Fibroblast of skin of right biceps (primary cell): ENCODE measurements at places on chromosomes 3 and 15.

DNA sequence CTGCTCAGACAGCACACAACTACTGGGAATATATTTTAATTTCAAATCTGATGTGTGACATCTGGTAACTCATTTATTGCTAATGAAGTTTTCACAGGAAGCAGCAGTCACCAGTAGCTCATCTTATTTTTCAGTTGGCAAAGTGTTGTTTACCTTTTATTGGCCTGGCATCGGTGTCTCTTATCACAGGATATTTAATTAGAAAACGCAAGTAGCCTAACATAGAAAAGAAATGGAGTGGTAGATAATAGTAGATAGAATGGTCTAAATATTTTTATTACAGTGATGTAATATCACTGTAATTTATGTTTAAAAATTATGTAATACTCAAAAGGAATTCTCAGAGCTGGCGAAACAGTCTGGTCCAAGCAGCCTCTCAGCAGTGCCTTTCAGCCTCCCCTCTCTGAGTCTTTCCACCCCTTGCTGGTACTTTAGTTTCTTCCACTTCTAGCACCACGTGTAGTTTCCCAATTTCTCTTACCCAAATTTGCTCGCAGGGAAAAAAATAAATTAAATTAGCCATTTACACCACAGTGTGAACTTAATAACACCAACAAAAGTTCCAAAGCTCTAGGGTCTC, 31.9 kb downstream of the AGTR1 start:
- DNase-seq, result no peak

DNA sequence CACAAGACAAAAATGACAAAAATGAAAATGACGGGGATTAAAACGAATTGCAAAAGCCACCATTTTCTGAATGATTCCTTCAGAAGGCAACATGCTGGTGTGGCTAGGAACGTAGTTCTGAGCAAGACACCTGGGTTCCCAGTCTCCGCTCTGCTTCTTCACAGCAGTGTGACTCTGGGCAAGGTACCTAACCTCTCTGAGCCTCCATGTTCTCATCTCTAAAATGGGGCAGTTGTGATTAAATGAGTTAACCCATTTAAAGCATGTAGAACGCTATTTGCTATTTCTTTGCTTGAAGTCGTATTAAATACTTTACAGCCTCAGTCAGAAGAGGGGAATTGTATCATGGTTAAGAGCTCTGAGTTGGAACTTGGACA, 23.6 kb downstream of the BHLHE40 start:
- DNase-seq, result no peak

DNA sequence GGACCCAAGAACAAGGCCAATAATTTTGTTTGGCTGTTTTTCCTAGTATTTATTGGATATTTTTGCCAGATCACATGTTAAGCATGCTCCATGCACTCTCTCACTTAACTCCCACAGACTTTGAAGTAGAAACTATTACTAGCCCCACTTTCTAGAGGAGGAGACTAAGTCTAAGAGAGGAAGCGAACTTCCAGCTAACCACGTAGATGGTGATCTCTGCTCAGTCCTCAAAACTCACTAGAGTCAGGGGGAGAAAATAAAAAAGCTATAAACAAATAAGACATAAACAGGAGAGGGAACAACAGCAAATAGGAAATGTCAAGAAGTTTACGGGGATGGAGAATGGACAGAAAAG, 481.0 kb upstream of the PROK2 start:
- DNase-seq, result no peak

DNA sequence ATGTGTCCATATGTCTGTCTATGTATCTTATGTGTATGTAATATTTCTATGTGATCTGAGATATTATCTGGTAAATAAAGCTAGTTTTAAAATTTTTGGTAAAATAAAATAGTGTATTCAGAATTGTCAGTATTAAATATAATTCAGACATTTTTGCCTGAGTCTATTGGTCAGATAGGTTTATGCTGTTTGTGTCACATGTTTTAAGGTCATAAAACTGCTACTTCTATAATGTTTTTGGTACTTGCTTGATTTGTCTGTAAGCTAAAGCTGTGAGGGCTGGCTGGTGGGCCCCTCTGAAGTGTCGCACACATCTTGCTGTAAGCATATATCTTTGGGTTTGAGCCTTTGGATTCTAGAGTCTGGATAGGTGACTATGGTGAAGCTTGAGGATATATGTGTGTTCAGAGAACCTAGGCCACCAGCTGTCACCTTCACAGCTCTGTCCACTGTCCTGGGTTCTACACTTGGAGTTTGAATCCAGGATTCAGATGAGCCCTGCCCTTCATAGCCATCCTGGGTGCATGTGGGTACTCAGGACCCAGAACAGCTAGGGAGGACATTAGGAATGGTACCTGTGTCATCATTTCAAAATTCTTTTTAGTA, 71.8 kb upstream of the STRIT1 start:
- DNase-seq, result no peak

GRCh38 chr15:95912280-95912625, 418.2 kb upstream of the NR2F2 start:
- DNase-seq, result no peak

- peak; percentile 48 for DNase-seq
Observed at GRCh38 chr15:60804986-60805949, 326.3 kb upstream of the ICE2 start.

DNA sequence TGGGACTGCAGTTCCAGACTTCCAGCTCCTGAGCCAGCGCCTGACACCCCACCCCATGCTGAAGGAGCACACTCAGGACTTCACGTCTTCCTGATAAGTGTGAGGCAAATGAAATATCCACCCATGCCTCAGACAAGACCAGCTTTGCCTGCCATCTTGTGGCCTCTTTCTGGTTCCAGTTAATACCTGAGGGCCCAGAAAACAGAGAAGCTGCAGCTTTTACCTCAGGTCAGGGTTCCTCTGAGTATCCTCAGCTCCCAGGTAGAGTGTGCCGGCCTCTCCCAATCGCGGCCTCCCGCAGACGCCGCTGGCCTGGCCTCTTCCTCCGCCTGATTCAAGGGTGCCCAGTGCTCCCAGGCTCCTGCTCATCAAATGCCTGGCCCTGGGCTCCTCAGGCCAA, 5.1 kb upstream of the KLHL6 start:
- DNase-seq, result no peak

GRCh38 chr15:29526802-29527201, 257.2 kb upstream of the NSMCE3 start:
- DNase-seq, result no peak

DNA sequence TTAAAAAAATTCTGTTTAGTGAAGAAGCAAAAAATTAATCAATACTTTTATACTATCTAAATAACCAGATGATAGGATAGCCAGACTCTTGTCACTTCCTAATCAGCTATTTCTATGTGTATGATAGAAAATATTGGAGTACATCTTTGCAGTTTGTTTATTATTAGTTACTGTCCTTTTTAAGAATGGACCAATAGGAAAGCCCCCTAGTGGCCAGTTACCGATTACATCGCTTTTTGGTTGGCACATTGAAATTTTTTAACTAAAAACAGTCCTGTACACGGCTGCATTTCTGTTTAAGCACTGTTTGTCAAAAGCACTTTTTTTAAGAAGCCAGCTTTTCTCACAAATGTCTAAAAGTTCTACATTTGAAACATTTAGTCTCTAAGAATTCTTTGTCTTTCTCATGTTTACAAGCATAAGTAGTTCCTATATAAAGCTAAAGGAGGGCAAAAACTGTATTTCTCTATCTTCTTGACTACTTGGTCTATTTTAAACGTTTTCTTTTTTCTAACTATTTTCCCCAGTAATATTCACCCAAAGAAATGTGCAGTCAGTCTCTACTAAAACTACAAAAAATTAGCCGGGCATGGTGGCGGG, 253.2 kb upstream of the LRTM1 start:
- peak; percentile 60 for DNase-seq

DNA sequence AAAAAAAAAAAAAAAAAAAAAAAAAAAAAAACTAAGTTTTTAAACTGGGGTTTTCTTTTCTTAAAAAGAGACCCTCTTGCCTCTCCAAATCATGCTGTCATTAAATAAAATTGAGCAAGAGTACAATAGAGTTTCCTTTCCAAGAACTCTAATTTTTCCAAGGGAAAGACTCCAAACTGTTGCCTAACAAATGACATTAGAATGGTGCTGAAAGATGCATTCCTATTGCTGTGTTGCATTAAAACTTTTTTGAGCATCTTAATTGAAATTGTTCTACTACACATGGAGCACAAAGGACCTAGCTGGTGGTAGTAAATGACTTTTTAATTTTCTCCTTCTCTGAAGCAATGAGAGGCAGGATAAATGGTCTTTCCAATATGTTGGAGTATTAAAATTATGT, 469.1 kb upstream of the ARHGEF26 start:
- peak; percentile 3 for DNase-seq

DNA sequence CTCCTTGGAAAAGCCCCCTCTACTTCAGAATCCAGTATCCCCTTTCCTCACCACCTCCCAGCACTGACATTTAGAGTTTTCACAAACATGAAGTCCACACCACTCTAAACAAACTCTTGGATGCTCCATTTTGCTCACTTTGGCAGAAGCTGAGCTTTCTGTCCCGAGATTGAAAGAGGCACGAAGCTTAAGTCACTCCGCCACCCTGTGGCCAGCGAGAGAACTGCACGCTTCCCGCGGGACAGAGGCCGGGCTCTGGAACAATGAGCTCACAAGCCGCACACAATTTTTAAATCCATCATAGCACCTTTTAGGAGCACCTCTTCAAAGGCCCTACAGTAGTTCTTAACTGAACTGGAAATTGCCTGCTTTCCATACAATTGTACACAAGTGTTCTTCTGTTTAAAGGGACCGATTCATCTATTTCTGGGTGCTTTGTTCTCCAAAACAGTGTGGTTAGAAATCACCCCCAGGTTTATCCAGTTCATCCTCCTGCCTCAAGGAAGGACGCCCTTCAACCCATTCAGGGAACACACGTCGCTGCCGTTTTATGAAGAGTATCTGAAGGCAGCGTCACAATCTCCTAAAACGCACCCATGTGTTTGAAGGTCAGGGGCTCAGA, 226.1 kb downstream of the VPS13C start:
- DNase-seq, result peak; percentile 67

GRCh38 chr3:184800349-184800930, 11.5 kb upstream of the VPS8 start:
- peak; percentile 51 for DNase-seq

- DNase-seq, result no peak
Observed at GRCh38 chr15:62853841-62854225, 188.7 kb upstream of the TPM1 start.

GRCh38 chr15:59400103-59400813, 27.6 kb upstream of the MYO1E start:
- no peak for DNase-seq

GRCh38 chr3:22101811-22102210, 350.8 kb upstream of the ZNF385D start:
- no peak for DNase-seq
